ENCODE measurements at places on chromosomes 12 and 14.

- no peak for DNase-seq
Measured at GRCh38 chr12:99343960-99344359, 303.6 kb upstream of the GARIN6 start.

DNA sequence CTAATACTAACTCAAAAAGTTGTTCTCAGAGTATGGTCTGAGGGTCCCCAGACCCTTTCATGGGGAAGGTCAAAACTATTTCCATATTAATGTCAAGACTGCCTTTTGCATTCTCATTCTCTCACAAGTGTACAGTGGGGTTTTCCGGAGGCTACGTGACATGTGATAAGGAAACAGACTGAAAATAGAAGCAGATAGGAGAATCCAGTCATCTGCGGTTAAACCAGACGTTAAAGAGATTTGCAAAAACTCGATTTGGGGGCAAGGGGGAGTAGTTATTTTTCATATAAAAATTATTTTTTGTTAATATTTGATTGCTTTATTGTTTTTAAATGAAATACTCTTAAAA, 1.0 kb upstream of the NAP1L1 start:
- DNase-seq = no peak

GRCh38 chr12:80195074-80195726, 95.9 kb downstream of the OTOGL start:
- DNase-seq = no peak

GRCh38 chr12:75364919-75365318, 26.0 kb upstream of the GLIPR1L2 start:
- DNase-seq = no peak

DNA sequence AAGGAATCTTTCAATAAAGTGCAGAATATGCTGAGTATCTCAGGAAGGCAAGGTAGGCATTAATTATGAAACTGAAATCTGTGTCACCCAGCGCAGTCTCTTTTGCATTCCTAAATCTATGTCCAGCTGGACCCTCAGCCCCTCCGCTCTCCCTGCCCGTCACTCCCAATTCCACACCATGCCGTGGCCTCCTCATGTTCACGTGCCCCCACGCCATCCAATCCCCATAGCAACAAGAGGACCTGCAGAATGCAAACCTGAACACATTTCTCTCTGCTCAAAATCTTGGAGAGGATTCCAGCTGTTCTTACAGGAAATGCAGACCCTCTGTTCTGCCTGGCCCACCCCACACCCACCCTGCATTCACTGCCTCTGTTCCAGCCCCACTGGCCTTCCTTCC, 35.3 kb downstream of the KDM2B start:
- no peak for DNase-seq

- DNase-seq = no peak
Measured at GRCh38 chr12:120121766-120122293, 5.3 kb upstream of the RAB35 start.

DNA sequence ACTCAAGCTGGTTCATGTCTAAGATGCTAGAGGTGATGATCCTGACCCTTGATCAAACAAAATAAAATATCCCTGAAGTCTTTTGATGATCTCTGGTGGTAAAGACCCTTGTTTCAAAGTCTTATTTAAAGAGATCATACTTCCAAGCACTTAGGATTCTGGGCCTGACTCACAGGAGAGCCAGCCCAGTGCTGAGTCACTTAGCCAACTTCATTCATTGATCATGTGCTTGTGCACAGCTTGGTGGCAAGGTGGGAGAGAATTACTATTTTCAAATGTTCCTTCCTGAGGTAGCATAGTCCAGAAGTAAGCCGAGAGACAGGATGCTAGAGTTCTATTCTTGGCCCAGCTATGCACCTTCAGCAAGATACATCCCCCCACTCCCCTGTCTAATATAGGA, 40.6 kb downstream of the SCN8A start:
- DNase-seq = no peak

- DNase-seq = no peak
Measured at GRCh38 chr12:119385659-119386058, 51.1 kb downstream of the CCDC60 start.

GRCh38 chr12:128657378-128657777, 166.4 kb downstream of the SLC15A4 start:
- DNase-seq = no peak

DNA sequence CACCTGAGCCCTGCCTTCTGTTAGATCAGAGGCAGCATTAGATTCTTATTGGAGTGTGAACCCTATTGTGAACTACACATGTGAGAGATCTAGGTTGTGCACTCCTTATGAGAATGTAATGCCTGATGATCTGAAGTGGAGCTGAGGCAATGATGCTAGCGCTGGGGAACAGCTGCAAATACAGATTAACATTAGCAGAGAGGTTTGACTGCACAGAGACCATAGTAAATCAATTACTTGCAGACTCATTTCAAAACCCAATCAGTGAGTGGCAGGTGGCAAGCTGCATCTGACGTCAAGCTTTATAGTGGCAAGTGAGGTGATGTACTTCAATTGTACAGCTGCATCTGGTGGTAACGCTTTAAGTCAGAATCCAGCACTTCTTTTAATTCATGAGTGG, 141.6 kb downstream of the GPHN start:
- DNase-seq = no peak

DNA sequence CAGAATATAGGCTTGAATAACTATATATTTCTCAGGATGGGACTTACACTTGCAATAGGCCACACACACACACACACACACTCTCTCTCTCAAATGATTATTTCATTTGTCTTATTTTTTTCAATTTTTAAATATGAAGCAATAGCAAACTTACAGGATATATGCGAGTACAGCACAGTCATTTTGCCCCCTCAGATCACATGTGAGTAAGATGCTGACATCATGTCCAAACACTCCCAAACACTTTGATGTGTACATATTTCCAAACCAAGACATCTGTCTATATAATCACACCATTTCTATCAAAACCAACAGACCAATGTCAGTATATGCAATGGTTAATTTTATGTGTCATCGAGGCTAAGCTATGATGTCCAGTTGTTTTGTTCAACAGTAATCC, 1535.9 kb upstream of the FLRT2 start:
- DNase-seq = no peak

GRCh38 chr12:76312315-76312714, 35.9 kb downstream of the BBS10 start:
- no peak for DNase-seq

- no peak for DNase-seq
Measured at GRCh38 chr14:104776961-104777807, 18.4 kb downstream of the AKT1 start.

GRCh38 chr12:67073336-67073735, 195.8 kb upstream of the CAND1 start:
- no peak for DNase-seq

- no peak for DNase-seq
Measured at GRCh38 chr12:106269150-106269771, 21.4 kb upstream of the CKAP4 start.

DNA sequence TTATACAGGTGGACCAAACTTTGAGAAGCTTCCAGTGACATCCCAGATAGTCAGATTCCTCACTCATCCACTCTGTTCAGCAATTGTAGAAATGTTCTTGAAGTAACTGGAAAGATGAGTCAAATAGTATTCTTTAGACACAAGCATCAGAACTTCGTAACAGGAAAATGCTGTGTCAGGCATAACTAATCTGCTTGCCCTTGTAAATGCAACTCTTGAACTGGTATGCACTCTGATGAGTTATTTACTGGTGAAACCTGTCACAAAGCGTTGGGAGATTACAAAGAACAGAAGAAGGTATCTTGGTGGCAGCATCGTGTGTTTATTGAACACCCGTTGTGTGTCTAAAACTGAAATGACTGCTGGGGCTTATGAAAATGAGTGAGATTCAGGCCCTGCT, 10.8 kb upstream of the DUSP6 start:
- DNase-seq = no peak

- DNase-seq = no peak
Measured at GRCh38 chr14:67409461-67409860, 2.5 kb downstream of the PLEK2 start.

- no peak for DNase-seq
Measured at GRCh38 chr14:92942976-92943710, 20.2 kb downstream of the CHGA start.

- no peak for DNase-seq
Measured at GRCh38 chr14:76268700-76269099, 107.2 kb upstream of the ESRRB start.

- no peak for DNase-seq
Measured at GRCh38 chr12:48446161-48446776, 26.1 kb upstream of the ANP32D start.

- no peak for DNase-seq
Measured at GRCh38 chr12:92558215-92558773, 144.5 kb upstream of the PLEKHG7 start.

DNA sequence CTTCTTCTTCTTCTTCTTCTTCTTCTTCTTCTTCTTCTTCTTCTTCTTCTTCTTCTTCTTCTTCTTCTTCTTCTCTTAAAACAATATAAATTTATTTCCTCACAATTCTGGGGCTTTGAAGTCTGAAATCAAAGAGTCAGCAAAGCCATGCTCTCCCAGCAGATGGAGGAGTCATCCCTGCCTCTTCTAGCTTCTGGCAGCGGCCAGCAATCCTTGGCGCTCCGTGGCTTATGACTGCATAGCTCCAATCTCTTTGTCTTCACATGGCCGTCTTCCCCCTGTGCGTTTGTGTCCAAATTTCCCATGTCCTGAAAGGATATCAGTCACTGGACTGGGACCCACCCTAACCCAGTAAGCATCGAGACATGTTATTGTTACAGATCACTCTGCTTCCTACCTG, 22.9 kb downstream of the KCNA1 start:
- DNase-seq = no peak

DNA sequence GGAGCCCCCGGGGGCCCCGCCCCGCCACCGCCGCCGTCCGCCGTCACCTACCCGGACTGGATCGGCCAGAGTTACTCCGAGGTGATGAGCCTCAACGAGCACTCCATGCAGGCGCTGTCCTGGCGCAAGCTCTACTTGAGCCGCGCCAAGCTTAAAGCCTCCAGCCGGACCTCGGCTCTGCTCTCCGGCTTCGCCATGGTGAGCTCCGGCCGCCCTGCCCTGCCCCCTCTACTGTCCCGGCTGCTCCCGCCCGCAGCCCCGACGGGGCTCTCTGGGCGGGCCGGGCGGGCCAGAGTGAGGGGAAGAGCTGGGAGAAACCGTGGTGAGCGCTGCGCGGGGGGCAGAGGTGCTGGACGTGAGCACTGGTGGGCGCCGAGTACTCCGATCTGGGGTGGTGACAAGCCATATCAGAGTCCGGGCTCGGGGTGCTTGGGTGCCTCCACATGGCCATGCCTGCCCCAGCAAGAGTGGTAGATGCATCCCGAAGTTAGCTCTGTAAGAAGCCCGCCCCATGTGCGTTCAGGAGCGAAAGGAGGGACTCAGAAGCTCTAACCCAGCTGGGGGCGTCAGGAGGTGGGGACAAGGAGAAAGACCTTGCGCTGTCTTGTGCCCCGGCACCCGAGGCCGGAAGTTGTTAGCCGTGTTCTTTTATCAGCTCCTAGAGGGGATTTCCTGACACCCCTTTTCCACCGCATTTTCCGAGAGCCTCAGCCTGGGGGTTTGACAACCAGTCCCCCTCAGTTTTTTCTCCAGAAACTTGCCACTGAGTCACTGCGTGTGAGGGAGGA, 717 bp downstream of the ORAI1 start:
- DNase-seq = no peak

GRCh38 chr12:110340706-110341105, 59.7 kb downstream of the ATP2A2 start:
- DNase-seq = no peak

GRCh38 chr14:44283836-44284235, 223.2 kb downstream of the FSCB start:
- DNase-seq = no peak

DNA sequence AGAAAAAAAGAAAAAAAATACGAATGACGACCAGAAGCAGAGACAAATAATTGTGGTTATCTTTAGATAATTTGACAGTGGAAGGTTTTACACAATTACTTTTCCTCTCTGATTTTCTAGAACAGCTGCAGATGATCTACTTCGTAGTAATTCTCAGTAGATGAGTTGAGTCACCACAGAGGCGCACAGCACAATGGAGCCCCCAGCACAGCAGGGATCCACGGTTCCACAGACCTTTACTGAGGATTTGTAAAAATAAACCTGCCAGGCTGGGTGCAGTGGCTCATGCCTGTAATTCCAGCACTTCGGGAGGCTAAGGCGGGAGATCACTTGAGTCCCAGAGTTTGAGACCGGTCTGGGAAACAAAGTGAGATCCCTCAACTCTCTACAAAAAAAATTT, 29.3 kb downstream of the AMN start:
- DNase-seq = no peak

Data from NCI-H1048 (cell line).